GOT3 (cell line): ENCODE measurements at places on chromosomes 11 and 22.

DNA sequence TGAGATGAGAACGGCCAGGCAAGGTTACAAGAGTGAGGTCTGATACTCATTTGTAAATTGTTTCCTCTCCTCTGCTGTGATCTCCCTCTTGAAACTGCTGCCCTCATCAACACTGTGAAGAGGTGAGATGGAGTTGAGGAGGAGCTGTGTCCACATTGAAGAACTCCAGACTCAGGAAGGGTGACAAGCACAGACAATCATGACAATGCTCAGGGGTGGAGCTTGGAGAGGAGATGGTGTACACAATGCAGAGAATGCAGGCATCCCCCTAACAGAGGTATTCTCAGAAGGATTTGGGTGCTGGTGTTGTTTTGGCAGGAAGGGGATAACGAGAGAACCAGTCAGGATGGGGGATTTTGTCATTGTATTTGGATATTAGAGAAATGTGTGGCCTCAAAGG is 21.5 kb upstream of the MMP7 start:
- no peak for DNase-seq

DNA sequence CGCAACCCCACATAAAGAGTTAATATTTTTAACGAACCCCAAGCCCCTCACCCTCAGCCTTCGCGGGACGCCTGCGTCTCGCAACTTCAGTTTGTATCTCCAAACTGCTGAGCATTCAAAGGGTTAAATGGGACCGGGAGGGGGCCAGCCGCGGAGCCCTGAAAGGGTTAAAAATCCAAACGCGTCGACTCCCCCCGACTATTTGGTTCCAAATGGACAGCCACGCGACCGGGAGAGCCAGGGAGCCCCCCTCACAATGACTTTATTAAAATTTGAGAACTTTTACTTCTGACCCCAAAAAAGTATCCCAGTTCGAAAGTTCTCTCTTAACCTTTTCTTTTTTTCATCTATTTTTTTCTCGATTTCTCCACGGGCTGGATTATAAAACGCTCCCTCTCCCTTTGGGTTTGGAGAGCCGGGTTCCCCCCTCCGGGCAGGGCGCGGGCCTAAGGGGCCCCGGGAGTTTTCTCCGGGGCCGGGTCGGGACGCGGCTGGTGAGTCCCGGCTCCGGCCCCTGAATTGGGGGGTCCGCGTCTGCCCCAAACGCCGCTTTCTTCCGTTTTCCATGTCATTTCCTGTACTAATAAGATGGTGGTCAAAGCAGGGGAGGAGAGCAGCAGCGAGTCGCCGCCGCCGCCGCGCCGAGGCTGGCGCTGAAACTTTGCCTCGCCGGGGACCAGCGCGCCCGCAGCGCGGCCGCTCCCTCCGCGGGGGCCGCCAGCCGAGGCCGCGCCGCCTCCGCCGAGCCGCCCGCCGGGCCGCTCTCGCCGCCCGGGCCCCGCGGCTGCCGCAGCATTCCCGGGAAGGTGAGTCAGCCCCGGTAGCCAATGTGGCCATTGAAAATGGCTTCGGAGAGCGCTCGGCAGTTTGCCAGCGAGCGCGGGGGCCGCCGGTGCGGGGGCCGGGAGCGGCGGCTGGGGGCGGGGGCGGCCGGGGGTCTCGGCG is at the start of gene PRDM11:
PRDM11 (plus strand) TSS at position 568 of the 945 bp plus-strand sequence. CDS start 35,128 bp downstream, outside the sequence.
- DNase-seq = no peak

- no peak for DNase-seq
Observed at GRCh38 chr11:43119275-43119970, 192.4 kb upstream of the API5 start.

GRCh38 chr11:34719303-34719848 is 98.5 kb downstream of the EHF start:
- no peak for DNase-seq

DNA sequence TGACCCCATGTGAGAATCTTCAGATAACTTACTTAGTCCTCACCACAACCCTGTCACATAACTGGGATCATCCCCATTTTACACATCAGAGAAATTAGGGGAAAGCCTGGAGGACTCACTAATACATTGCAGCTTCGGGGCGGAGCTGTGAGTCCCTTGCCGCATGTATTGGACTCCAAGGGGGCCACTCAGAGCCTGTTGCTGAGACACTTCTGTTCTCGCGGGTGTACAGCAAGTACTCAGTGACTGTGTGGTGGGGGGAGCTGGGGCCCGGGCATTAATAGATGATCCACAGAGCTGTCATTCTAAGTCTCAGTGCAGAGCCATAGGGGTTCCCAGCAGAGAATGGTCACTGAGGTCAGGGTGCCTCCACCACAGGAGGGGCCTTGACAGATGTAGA is 13.5 kb downstream of the OAF start:
- no peak for DNase-seq

GRCh38 chr11:1377231-1377780 is 12.4 kb upstream of the BRSK2 start:
- DNase-seq = no peak

GRCh38 chr11:119865661-119866156 is 136.7 kb upstream of the NECTIN1 start:
- DNase-seq = no peak

GRCh38 chr11:12440565-12440964 is 63.2 kb downstream of the PARVA start:
- no peak for DNase-seq

- DNase-seq = no peak
Observed at GRCh38 chr11:78914503-78914902, 339.8 kb upstream of the NARS2 start.

DNA sequence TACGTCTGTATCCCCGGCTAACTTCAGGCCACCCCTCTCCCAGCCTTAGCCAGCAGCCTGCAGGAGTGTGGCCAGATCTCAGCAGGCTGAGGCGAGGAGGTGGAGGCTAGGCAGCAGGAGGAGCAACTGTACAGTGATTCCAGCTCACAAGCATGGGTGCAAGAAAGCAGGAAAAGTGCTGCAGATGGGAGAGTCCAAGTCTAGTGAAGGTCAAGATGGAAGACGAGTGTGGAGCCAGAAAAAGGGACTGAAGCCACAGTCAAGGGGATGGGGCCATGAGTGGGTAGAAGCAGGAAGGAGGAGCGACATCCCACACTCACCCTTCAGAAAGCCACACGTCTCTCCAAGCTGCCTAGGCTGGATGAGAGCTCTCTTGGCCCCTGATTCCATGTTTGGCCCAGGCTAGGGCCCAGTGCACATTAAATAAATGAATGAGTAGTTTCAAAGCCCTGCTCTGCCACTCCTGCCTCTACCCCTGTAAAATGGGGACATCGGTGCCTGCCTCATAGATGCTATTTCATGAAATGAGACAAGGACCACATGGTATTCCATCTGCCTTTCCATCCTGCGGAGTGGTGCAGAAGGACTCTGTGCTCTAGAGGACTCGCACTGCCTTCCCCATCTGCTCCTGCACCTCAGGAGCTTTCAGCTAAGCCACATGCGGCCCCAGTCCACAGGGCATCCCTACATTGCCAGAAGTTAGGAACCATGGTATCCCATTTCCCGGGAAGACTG is 2.9 kb downstream of the YDJC start:
- DNase-seq = no peak

DNA sequence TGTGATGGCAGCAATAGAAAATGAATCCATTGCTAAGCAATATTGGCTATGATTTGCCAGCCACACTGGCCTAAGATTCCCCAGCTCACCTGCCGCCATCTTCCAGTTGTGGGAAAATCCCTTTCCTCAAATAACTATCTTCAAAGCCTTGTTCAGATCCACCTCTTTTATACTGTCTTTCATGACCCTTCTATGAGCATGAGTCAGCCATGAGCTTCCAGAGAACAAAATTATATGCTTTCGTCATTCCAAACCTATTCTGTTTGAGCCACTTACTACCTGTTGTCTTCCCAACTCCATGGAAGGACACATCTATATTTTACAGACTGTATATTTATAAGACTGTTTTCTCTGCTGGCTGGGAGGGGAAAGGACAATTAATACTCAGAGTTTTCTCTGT is 25.0 kb upstream of the PRSS23 start:
- DNase-seq = no peak

DNA sequence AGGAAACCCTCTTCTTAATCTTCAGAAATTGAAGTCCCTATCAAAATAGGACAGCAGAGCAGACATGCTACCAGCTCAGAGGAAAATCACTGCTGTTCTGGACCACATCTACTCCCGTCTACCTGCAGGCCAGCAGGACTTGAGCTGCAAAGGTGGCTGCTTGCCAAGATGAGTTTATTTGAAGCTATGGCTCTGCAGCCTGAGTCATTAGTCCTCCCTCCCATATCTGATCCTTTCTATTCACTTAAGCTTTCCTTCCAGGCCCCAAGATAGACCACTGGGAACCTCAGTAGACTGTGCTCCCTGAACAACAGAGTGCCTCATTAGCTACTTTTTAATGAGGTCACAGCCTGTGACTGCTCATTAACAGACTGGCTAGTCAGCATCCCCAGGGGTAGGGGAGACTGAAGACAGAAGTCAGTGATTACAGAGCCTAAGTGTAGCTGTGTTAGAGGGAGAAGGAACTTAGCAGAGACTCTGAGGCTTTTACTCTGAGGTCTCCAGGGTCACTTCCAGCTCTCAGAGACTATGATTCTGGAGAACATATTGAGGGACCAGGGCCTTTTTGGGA is 6.8 kb upstream of the OR10A2 start:
- no peak for DNase-seq

DNA sequence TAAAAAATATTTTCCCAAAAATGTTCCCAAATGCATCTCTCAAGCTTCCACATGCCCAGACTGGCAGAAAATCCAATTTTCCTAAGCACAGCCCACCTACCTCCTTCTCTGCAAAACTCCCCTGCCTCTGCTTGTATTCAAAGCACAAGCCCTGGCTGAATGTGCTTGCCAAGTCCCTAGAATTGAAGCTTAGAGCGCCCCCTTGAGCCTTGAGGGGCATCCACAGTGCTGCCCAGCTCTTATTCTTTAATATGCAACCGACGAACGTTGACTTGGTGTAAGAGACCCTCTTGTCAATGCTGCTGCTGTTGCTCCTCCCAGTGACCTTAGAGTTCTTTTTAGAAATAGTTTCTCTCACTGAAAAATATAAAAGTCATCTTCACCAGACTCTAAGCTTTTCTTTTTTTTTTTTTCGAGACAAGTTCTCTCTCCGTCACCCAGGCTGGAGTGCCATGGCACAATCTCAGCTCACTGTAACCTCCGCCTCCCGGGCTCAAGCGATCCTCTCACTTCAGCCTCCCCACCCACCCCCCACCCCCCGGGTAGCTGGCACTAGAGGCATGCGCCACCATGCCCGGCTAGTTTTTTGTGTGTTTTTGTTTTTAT is 63.5 kb upstream of the CAPRIN1 start:
- DNase-seq = peak; percentile 3

DNA sequence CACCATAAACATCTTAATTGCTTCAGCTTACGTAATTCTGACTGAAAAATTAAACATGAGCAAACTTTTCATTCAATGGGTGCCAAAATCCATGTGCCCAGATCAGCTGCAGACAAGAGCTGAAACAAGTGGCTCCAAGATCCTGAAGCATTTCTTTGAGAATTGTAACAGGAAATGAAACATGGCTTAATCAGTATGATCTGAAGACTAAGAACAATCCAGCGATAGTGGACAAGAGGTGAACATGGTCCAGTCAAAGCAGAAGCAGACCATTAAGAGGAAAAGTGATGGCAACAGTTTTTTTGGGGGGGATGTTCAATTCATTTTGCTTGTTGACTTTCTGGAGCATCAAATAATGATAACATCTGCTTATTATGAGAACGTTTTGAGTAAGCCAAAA is 1964.5 kb upstream of the RAG2 start:
- no peak for DNase-seq

DNA sequence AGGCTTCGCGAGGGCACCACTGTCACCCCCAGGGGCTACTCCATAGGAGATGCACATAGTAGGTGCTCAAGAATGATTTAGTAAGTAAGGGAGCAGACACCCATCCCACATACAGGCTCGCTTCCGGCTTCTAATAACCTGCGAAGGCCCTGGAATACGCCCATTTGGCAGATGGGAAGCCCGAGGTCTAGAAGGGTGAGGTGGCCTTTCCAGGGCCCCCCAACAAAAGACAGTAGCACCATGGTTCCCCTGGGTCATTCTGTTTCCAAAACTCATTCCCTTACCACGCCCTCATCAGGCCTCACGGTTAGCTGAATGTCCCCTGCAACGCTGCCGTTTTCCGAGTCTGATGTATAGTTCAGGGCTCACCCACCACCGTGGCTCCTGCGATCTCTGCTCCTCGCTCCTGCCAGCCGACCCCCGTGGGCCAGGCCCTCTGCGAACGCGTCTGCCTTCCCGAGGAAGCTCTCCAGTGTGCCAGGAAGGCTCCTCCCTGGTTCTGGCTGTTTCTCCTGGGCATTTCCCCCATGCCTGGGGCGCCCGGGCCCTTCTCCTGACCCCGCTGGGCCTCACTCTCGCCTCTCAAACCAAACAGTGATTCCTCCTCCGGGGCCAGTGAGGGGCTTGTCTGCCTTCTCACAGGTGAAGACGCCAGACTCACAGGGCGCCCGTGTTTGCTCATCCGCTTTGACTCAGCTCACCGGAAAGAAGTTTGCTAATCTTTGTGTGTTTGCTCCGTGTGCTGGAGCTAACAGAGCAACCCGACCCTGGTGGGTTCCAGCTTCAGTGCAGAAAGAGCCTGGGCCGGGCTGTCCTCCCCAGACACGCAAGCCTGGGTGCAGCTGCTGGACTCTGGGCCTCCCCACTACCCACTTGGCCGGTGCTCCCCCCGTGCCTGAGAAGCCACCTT is 86.6 kb downstream of the RTL6 start:
- DNase-seq = no peak

GRCh38 chr11:64178203-64178602 is 7.8 kb upstream of the STIP1 start:
- DNase-seq = no peak

DNA sequence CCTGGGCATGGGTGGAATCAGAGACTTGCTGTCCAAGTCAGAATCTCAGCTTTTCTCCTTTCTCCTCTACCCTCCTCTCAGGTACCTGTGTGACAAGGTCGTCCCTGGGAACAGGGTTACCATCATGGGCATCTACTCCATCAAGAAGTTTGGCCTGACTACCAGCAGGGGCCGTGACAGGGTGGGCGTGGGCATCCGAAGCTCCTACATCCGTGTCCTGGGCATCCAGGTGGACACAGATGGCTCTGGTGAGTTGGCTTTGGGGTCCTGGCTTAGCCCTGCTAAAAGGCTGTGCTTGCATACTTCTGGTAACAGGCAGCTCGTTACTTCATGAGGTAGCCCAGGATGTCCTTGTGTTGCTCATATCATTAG is 10.7 kb downstream of the MCM5 start:
- no peak for DNase-seq

- no peak for DNase-seq
Observed at GRCh38 chr11:89490981-89491690, at the start of gene NOX4. TSS of gene NOX4 (minus strand) at chr11:89491375. CDS start at chr11:89491246, 129 bp downstream.

DNA sequence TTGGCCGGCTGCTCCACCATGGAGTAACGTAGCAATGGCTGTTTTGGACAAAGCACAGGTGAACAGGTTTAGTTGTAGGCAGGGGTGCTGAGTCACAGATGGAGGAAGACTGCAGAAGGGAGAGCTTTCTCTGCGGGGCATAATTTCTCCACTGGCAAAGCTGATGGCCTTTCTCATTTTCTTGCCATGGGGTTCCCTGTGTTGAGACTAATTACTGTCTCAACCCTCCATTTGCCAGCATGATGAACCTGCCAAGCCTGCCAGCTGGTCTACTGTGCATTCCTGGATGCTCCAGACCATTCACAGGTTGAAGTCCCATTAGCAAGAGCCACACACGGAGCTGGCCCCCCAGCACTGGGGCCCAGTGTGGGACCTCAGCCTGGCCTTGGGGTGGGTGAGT is 202.4 kb downstream of the BARX2 start:
- DNase-seq = no peak

GRCh38 chr11:69244266-69244665 is 49.7 kb upstream of the MYEOV start:
- DNase-seq = no peak

- no peak for DNase-seq
Observed at GRCh38 chr22:39169797-39170466, 17.5 kb upstream of the CBX7 start.

- DNase-seq = no peak
Observed at GRCh38 chr11:9004183-9004926, 554 bp upstream of the NRIP3 start.
